ENCODE measurements at places on chromosomes 6 and 20.

DNA sequence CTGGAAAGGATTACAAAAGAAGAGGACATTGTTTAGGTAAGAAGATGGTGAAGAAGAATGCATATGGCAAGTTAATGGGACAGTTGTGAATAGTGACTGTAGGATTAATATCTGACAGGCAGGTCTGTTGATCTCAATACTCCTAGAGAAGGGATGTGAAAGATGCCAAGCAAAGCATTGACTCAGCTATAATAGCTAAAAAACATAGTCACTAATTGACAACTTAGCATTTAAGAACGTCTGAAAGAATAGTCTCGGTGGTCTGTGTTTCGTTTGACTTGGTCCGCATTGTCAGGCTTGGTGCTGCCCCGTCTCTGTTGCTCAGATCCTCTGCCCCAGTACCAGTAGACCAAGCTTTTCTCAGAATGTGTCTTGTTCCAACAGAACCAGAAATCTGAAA is 65.9 kb downstream of the HIVEP1 start:
- no peak for DNase-seq

- no peak for DNase-seq
Observed at GRCh38 chr6:53216301-53216700, 67.7 kb upstream of the GCM1 start.

GRCh38 chr6:36241728-36242127 is 28.1 kb upstream of the PNPLA1 start:
- no peak for DNase-seq

DNA sequence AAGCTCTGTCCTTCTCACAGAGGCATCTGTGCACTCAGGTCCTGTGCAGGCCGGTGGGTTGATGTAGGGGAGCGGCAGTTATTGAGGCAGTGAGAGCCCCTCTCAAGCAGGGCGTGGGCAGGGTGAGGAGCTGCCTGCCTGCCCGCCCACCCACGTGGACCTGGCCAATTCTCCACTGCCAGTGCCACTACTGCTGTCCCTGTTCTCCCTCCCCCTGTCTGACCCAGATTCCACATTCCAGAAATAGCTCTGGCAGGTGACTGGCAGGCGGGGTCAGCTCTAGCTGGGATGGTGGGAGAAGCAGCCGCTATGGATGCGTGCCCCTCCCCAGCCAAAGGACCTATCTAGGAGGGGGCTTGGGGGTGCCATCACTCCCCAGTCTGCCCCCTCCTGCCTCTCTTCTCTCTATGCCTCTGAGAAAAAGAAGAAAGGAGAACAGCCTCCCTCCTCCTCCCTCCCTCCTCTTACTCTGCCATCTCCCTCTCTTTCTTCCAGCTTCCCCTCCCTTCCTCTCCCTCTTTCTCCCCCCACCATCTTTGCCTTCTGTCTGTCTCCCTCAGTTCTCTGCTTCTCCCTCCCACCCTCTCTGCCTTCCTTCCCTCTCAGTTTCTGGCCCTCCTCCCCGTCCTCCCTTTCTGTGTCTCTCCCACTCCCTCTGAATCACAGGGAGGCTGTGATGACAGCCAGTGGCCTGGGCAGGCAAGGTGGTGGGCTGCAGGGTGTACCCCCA is 86.5 kb upstream of the MYL9 start:
- no peak for DNase-seq

DNA sequence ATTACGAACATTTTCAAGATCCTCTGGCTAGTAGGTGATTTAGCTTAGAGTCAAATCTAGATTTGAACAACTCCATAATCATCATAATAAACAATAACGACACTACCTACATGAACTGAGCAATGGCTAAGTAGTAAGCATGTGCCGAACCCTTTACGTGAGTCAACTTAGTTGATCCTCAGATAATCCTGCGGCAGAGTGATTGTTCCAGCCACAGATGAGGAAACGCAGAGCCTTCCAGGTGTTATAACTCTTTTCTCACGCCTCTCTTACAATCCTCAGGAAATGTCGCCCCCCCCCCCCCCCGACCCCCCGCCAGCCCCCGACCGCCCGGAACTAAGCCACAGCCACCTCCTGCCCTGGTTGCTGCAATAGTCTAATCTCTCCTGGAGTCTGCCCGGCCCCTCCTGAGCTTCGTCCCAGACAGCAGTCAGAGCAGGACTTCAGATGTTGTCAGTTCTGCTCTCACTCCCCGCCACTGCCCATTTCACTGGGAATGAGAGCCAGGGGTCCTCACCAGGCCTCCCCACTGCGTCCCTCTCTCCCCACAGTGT is 141.5 kb upstream of the AGPAT4 start:
- DNase-seq = no peak

Measured in pancreas (tissue), 10 donors.